ENCODE measurements at places on chromosomes 12 and 14. TPM values are rescaled to one million over a fixed set of nuclear protein-coding genes. Genes with fewer than 3 reads are reported as not detected.

Gene ULK1
- 55.5 TPM for total RNA-seq

Gene OR9K2
- total RNA-seq, result not detected

Gene ANO4
- total RNA-seq, result 2.6 TPM

GRCh38 chr14:36132826-36133225, 43.7 kb downstream of the PTCSC3 start:
- DNase-seq, result no peak
- no peaks in the 10 kb centered on the region for H3K36me3 ChIP-seq
- H3K4me1 ChIP-seq, result peaks cover 13% of the 10 kb centered on the region
- no peak overlapping the region for H3K4me3 ChIP-seq
- no peak overlapping the region for H3K27ac ChIP-seq
- H3K27me3 ChIP-seq, result no peaks in the 10 kb centered on the region

DNA sequence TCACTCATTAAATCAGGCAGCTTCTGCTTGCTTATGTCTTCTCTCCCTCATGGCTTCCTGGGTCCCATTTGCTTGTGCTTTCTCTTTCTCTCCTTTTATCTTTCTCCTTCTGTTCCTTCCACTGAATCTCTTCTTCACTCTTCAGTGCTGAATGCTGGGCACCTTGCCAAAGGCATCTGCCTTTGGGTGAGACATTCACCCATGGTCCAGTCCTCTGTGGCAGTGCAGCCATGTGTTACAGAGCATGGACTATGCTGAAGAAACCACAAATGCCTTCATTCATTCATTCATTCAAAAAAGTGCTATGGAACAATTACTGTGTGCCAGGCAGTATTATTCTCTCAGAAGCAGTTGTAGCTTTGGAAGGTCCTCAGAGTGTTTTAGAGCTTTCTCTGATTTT, 344.4 kb upstream of the STXBP6 start:
- H3K4me1 ChIP-seq, result peaks cover 20% of the 10 kb centered on the region
- H3K4me3 ChIP-seq, result no peak overlapping the region
- no peaks in the 10 kb centered on the region for H3K36me3 ChIP-seq
- no peak overlapping the region for H3K27ac ChIP-seq
- no peaks in the 10 kb centered on the region for H3K27me3 ChIP-seq

DNA sequence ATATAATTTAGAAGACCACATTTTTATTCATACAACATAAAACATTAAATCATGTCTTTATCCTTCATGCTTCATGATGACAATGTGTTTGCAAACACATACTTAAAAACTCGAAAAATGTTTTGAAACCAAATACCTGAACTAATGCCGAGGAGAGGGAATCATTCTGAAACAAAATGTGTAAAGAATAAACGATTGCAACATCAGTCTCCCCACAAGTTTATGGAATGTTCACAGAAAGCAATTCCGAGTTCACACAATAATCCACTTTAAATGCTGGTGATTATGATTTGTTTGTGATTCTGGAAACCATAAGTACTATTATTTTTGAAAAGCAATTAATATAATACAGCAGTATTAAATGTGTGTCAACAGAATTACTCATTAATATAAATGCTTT, 84.5 kb upstream of the PDZRN4 start:
- no peak overlapping the region for H3K27ac ChIP-seq
- no peak for DNase-seq
- no peak overlapping the region for H3K4me3 ChIP-seq
- H3K36me3 ChIP-seq, result no peaks in the 10 kb centered on the region
- no peaks in the 10 kb centered on the region for H3K4me1 ChIP-seq
- H3K27me3 ChIP-seq, result no peaks in the 10 kb centered on the region

GRCh38 chr12:49335118-49335954, 1.7 kb downstream of the C1QL4 start:
- peaks cover 51% of the 10 kb centered on the region for H3K4me1 ChIP-seq
- no peak for DNase-seq
- peaks cover 90% of the 10 kb centered on the region for H3K27me3 ChIP-seq
- H3K36me3 ChIP-seq, result peaks cover 2% of the 10 kb centered on the region
- peak overlapping the region; percentile 41 for H3K4me3 ChIP-seq

GRCh38 chr14:50212726-50213125, 18.7 kb downstream of the SOS2 start:
- H3K27ac ChIP-seq, result no peak overlapping the region
- H3K4me3 ChIP-seq, result no peak overlapping the region
- no peak for DNase-seq
- peaks cover 4% of the 10 kb centered on the region for H3K4me1 ChIP-seq
- no peaks in the 10 kb centered on the region for H3K36me3 ChIP-seq

- DNase-seq, result no peak
- H3K4me1 ChIP-seq, result no peaks in the 10 kb centered on the region
- H3K27me3 ChIP-seq, result peaks cover 17% of the 10 kb centered on the region
- H3K36me3 ChIP-seq, result peaks cover 56% of the 10 kb centered on the region
- H3K27ac ChIP-seq, result no peak overlapping the region
Observed at GRCh38 chr12:129467289-129467688, 436.5 kb downstream of the TMEM132D start.

GRCh38 chr12:19125325-19125724, 4.2 kb upstream of the PLEKHA5 start:
- H3K27me3 ChIP-seq, result peaks cover 5% of the 10 kb centered on the region
- peaks cover 23% of the 10 kb centered on the region for H3K36me3 ChIP-seq
- DNase-seq, result no peak
- H3K4me3 ChIP-seq, result no peak overlapping the region
- H3K27ac ChIP-seq, result no peak overlapping the region

GRCh38 chr14:95413289-95414215, 93.8 kb upstream of the CLMN start:
- H3K27ac ChIP-seq, result no peak overlapping the region
- no peak overlapping the region for H3K4me3 ChIP-seq
- no peaks in the 10 kb centered on the region for H3K27me3 ChIP-seq

DNA sequence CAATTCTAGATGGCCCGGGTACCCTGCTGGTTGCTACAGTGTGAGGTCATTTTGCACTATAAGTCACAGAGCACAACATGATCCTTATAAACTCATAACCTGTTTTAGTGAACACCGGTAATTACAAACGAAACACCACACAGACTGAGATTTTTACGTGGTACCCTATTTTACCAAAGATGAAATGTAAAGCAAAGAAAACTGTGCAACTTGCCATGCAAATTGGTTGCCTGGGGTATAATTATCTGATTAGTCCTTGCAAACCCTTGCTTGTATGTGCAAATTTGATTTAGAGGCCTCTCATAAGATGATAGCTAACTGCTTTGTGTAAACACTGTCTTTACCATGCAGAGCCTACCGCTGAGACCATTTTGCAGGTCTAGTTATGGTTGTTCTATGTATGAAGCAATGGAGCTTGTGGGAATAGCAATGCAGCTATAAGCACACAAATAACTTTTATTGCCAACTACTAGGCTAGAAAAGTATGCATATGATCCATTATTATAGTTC, 372.1 kb upstream of the FAR2 start:
- no peak for DNase-seq
- no peaks in the 10 kb centered on the region for H3K27me3 ChIP-seq
- no peak overlapping the region for H3K4me3 ChIP-seq
- peaks cover 12% of the 10 kb centered on the region for H3K4me1 ChIP-seq
- H3K27ac ChIP-seq, result no peak overlapping the region
- H3K36me3 ChIP-seq, result no peaks in the 10 kb centered on the region

GRCh38 chr14:103716091-103716801, 636 bp downstream of the ZFYVE21 start:
- no peaks in the 10 kb centered on the region for H3K36me3 ChIP-seq
- peaks cover 35% of the 10 kb centered on the region for H3K4me1 ChIP-seq
- no peak for DNase-seq
- H3K4me3 ChIP-seq, result peak overlapping the region; percentile 78
- no peak overlapping the region for H3K27ac ChIP-seq

DNA sequence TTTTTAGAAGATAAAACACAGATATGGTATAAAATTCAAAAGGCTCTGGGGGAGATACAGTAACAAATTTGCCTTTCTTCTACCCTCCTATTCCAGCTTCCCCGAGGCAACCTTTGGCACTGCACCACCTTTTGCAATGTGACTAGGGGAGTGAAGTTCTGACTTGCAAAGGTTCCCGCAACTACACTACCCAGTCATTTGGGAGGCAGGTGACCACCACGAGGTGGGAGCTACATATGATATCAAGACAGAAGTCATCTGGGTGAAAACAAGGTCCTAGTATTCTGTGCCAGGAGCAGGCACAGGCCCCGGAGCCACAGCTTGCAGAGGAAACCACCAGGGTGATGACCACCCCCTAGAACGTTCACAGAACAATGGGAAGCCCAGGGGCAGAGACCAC, 141.5 kb downstream of the TTC7B start:
- H3K27ac ChIP-seq, result no peak overlapping the region
- H3K36me3 ChIP-seq, result peaks cover 5% of the 10 kb centered on the region
- H3K27me3 ChIP-seq, result no peaks in the 10 kb centered on the region
- DNase-seq, result no peak
- peaks cover 5% of the 10 kb centered on the region for H3K4me1 ChIP-seq

DNA sequence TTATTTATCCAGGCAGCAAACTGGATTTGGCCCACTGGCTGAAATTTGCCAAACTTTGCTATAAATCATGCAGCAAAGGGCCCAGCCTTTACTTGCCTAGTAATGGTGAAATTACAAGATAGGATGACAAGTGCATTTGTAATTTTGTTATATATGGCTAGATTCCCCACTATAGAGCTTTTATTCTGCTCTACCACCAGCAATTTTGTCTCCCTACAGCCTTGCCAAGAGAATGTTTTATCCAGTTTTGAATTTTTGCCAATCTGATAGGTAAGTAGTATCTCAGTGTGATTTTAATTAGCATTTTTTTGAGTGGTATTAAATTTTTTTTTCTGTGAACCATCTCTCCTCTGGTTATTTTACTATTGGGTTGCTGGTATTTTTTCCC, 161.6 kb downstream of the SLC41A2 start:
- no peaks in the 10 kb centered on the region for H3K36me3 ChIP-seq
- peaks cover 2% of the 10 kb centered on the region for H3K27me3 ChIP-seq
- no peak overlapping the region for H3K4me3 ChIP-seq

DNA sequence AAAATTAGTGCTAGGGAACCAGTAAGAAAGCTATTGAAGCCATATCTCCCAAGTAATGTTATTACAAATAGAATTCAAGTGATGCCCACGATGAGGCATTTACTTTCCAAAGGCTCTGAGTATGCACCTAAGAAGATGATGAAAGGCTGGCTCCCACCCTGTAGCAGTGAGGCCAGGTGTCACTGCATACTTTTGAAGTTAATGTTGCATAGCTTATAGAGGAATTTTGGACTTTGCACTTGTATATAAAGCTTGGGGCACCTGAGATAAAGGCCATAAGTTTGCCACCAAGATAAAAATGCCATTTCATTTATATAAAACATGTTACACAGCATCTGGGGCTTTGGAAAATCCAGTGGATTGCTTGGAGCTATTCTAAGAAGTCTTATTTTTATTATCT, 96.2 kb downstream of the PTPRB start:
- H3K36me3 ChIP-seq, result no peaks in the 10 kb centered on the region
- 0 out of 2 replicates have a peak, but pooled peaks cover 3% of the 10 kb centered on the region for H3K4me1 ChIP-seq
- no peak for DNase-seq
- H3K27me3 ChIP-seq, result no peaks in the 10 kb centered on the region
- H3K27ac ChIP-seq, result no peak overlapping the region
- no peak overlapping the region for H3K4me3 ChIP-seq

GRCh38 chr14:76720382-76720813, 40.9 kb upstream of the VASH1 start:
- peaks cover 2% of the 10 kb centered on the region for H3K27me3 ChIP-seq
- H3K4me1 ChIP-seq, result peaks cover 21% of the 10 kb centered on the region
- no peak overlapping the region for H3K4me3 ChIP-seq
- no peaks in the 10 kb centered on the region for H3K36me3 ChIP-seq

Measured in WTC11 (cell line).